ENCODE measurements at places on chromosomes 2 and 18.

GRCh38 chr2:215895330-215895729 is 118.0 kb downstream of the MREG start:
- no peak for DNase-seq

- DNase-seq: no peak
These were observed 15.5 kb upstream of the MGAT4A start for GRCh38 chr2:98746426-98746825.

GRCh38 chr2:60948926-60949579 is 67.7 kb downstream of the REL start:
- no peak for DNase-seq

DNA sequence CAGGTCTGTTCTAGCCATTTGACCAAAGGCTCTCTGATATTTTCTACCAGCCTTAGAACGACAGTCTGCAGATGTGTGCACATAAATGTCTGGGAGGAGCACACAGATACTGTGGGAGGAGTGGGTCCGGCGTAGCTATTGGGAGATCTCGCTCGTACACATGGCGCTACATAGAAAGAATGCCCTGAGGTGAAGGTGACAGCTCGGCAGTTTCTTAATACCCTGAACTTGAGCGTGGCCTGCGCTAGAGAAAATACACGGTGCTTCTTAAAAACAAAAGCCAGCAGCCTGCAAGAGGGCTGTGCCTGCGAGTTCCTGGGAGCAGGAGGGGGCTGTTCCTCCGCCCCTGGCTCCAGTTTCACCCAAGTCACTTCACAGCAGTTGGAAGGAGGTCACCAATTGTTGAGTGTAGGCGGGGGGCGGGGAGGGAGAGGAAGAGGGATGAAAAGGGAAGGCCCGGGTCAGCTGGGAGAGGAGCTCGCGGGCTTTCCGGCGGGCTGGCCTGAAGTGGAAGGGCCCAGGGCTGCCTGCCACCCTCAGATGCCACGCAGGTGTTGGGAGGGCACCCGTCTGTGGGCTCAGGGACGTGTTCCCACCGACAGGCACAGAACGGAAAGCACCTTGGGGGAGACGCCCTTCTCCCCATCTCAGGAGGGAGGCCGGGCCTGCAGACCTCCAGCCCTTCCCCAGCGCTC is 124.7 kb upstream of the ZNF516 start:
- DNase-seq: no peak

GRCh38 chr2:161415987-161416707 is at the start of gene TBR1:
TBR1 (plus strand) TSS chr2:161416297; CDS start chr2:161416411, 114 bp downstream.
- DNase-seq: no peak

DNA sequence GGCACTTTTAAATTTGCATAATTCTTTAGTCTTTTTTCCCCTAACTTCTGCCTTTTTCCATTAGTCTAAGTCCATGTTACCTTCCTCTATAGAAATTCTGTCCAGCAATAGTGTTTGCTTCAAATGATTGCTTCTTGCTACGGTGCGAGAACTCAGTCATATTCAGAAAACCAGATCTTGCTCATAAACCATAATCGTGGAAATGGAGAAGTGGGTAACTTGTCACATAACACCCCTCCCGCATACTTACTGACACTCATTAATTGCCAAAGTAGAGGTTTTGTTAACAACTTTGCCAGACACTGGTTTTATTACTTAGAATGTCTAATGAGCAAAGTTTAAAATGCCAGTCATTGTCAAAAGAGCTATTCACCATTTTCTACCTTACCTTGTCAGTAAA is 94.3 kb upstream of the TWSG1 start:
- DNase-seq: no peak

- DNase-seq: no peak
These were observed 76.9 kb downstream of the RHOB start for GRCh38 chr2:20523799-20524187.

DNA sequence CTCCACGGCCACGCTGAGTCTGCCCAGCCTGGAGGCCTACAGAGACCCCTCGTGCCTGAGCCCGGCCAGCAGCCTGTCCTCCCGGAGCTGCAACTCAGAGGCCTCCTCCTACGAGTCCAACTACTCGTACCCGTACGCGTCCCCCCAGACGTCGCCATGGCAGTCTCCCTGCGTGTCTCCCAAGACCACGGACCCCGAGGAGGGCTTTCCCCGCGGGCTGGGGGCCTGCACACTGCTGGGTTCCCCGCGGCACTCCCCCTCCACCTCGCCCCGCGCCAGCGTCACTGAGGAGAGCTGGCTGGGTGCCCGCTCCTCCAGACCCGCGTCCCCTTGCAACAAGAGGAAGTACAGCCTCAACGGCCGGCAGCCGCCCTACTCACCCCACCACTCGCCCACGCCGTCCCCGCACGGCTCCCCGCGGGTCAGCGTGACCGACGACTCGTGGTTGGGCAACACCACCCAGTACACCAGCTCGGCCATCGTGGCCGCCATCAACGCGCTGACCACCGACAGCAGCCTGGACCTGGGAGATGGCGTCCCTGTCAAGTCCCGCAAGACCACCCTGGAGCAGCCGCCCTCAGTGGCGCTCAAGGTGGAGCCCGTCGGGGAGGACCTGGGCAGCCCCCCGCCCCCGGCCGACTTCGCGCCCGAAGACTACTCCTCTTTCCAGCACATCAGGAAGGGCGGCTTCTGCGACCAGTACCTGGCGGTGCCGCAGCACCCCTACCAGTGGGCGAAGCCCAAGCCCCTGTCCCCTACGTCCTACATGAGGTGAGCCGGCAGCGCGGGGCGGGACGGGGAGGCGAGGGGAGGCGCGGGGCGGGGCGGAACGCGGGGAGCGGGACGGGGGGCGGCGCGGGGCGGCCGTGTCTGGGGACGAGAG is 15.2 kb downstream of the NFATC1 start:
- no peak for DNase-seq

DNA sequence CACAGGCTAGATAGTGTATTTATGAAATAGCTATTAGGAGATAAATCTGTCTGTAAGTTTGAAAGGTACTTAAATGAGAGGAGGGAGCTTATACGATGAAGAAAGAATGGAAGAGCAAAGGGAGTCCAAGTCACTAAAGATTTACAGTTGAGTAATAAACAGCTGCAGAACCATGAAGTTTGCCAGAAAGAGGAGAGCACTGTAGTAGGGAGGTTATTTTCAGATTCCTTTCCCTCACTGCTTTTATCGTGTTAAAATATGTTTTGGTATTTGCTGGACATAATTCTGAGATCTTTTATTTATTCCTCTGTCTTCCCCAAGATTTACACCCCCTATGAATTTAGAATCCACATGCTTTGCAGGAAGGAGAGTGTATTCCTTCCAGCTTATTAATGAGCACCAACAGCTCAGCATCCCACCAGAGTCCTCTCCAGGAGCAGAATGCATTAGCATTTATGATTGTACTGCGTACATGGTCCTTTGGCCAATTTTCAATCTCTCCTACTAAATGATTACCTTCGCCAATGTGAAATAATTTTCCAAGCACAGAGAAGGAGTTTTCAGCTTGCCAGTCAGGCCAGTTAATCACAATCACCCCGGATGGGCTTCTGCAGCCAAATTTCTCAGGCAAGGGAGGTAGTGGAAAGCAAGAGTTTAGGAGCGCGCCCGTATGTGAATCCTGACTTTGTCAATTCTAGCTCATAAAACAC is 297.0 kb downstream of the NBAS start:
- DNase-seq: no peak

DNA sequence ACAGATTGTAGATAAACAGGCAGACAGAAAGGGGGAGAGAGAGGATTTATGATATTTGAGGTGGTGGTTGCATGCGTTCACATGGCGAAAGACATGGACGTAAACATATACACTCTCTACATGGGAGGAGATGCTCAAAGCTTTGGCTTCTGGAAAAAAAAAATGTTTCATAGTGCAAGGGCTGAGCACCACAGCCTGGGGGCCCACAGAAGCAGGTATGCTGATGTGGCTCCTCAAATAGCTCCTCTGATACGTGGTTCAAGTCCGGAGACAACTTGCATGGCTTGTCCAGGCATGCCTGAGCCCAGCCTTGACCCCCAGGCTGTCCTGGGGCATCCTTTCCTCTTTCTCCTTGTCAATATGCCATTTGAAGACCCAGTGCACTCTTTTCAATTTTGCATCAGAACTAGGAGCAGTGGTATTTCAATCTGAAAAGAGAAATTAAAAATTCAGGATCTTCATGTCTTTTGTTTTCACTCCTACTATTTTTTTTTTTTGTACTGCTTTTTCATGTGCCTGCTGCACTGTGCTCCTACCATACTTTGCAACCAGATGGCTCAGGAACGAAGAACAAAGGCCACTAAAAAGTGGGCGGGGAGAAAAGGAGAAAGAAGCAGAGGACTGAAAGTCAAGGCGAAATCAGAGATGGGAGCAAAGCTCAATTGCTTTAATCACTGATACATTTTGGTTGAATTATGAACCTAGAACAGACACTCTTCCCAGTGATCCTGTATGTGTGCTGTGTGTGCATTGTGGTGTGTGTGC is 495.7 kb upstream of the TCF4 start:
- no peak for DNase-seq

DNA sequence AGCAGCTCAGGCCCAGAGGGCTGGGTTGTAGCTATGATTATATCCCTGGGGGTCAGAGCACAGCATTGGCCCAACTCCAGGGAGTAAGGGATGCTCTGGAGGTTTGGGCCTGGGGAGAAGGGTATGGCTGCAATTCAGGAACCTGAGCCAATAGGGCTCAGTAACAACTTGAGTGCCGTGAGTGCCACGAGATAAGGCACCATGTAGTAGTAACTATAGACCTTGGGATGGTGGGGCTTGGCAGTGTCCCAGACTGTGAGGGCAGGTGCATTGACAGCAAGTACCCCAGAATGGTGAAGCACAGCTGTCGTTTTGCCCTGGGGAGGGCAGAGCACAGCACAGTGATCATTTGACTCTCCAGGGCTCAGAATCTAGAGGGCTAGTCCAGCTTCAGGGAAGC is 45.1 kb upstream of the ZNF396 start:
- DNase-seq: no peak

DNA sequence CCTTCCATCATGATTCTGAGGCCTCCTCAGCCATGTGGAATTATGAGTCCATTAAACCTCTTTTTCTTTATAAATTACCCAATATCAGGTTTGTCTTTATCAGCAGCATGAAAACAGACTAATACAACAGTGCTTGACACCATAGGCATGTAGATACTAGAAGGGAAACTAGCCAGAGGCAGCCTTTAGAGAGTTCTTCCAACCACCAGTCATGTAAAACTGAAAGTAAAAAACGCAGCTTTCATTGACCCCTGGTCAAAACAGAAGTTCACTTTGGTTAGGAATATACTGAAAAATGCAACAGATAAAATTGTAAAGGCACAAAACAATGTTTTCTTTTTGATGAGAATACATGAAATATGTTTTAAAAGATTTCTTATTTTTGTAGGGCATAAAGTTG is 122.8 kb upstream of the L3MBTL4 start:
- DNase-seq: no peak

DNA sequence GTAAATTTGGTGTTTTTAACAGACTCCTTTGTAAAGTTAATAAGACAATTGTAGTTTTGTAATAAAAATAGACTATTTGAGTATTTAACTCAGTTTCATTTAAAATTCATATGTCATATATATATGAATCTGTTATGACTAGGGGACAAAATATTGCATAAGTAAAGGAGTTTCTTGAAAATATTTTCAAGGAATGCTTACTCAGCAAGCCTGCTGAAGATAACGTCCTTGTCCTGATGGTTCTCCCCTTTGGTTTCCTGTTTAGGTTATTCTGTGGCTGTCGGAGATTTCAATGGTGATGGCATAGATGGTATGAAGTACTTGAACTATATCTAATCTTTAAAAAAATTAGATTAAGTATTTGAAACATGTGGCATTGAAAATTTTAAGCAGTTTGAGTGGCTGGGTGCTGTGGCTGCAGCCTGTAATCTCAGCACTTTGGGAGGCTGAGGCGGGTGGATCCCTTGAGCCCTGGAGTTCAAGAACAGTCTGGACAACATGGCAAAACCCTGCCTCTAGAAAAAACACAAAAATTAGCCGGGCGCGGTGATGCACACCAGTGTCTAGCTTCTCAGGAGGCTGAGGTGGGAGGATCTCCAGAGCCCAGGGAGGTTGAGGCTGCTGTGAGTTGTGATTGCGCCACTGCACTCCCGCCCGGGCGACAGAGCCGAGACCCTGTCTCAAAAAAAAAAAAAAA is 47.1 kb downstream of the ITGAV start:
- no peak for DNase-seq

DNA sequence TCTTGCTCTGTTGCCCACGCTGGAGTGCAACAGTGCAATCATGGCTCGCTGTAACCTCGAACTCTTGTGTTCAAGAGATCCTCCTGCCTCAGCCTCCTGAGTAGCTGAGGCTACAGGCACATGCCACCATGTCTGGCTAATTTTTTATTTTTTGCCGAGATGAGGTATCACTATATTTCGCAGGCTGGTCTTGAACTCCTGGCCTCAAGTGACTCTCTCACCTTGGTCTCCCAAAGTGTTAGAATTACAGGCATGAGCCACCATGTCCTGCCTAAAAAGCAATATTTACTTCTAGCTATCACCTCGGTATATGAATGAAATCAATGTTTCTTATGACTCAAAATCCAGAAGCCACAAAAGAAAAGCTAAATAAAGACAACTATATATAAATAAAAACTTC is 2.2 kb downstream of the BUB1 start:
- no peak for DNase-seq

DNA sequence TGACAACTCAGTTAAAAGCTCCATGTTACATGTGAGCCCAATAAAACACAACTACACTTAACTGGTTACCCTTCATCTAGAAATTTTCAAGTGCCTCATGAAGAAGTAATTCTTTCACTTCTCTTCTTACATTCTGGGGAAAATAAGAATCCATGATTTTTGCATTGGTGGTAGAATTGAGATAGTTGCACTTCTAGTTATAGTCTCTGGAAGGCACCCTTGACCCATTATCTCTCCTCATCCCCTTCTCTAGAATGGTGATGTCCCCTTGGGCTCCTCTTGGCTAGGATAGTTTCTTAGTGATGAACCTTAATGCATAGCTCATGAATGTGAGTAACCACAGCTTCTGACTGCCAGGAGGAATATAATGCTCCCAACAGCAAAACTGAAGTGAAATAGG is 3.6 kb downstream of the LGALSL start:
- no peak for DNase-seq

DNA sequence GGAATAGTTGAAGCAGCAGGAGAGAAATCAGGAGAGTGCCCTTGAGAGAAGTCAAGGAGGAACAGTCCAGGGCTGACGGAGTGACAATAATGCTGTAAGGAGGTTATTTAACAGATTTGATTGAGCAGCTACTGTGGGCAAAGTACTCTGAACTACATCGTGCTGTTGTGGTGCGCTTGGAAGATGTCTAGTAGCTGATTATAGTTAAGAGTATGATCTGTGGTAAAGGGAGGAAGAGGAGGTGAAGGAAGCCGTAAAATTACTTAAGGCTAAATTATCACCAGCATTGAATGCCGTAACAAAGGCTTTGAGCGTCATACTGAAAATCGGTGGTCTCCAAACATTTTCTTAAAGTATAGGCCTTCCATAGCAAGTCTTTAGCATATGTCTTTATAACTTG is 4.5 kb downstream of the PCBP1 start:
- DNase-seq: no peak

- no peak for DNase-seq
These were observed 273.2 kb upstream of the PARD3B start for GRCh38 chr2:204272089-204272488.
